ENCODE measurements at places on chromosomes 3 and 15.
A peak's percentile ranks its signal among the peaks of the same experiment; 100 is the strongest.

DNA sequence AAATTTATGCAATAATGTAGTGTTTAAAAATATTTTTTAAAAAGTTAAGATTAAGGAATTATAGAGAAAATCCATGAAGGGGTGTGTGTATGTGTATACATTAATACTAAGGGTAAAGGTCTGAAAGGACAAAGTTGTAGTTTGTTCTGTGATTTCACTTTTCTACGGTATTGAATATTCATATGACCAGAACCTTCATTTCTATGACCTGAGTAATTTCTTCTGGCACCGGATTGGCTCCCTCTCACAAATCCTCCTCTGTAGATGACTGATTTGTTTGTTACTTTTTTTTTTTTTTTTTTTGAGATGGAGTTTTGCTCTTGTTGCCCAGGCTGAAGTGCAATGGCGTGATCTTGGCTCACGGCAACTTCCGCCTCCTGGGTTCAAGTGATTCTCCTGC, 20.9 kb downstream of the GMPS start:
- no peak for DNase-seq

GRCh38 chr3:32381922-32382321, 9.7 kb upstream of the CMTM7 start:
- DNase-seq: no peak

- DNase-seq: no peak
These were observed 113.3 kb upstream of the MBNL1 start for GRCh38 chr3:152155246-152156020.

DNA sequence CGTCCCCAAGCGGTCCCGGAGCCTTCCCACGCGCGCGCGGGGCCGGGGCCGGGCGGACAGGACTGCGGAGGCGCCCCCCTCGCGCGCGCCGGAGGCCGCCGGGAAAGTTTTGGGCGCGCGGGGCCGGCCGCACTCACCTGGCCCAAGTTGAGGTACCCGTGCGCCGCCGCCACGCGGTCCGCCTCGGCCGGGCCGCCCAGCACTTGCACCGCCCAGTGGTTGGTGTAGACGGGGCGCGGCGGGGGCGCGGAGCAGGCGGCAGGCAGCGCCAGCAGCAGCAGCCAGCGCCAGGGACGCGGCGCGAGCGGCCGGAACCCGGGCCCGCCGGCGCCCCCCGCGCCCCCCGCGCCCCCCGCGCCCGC, 289 bp downstream of the PCSK6 start:
- peak; percentile 7 for DNase-seq

GRCh38 chr3:82392203-82392775, 630.8 kb upstream of the GBE1 start:
- no peak for DNase-seq

GRCh38 chr15:55037071-55037470, 159.7 kb downstream of the RSL24D1 start:
- DNase-seq: no peak

DNA sequence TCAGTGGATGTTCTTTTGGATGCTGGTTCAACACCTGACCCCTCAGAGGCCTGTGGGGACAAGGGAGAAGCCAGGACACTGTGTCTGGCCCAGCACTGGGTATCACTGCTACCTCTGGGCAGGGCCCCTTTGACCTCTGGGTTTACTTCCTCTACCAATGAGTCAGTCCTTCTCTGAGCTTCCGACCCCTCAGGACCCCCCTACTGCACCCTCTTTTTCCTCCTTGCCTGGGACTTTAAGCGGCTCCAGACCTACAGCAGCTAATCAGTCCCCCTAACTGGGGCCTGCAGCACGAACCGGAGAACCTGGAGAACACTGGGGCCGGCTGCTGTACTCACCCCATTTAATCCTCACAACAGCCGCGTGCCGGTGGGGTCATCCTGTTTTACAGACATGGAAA, 3.8 kb downstream of the CHST14 start:
- no peak for DNase-seq

DNA sequence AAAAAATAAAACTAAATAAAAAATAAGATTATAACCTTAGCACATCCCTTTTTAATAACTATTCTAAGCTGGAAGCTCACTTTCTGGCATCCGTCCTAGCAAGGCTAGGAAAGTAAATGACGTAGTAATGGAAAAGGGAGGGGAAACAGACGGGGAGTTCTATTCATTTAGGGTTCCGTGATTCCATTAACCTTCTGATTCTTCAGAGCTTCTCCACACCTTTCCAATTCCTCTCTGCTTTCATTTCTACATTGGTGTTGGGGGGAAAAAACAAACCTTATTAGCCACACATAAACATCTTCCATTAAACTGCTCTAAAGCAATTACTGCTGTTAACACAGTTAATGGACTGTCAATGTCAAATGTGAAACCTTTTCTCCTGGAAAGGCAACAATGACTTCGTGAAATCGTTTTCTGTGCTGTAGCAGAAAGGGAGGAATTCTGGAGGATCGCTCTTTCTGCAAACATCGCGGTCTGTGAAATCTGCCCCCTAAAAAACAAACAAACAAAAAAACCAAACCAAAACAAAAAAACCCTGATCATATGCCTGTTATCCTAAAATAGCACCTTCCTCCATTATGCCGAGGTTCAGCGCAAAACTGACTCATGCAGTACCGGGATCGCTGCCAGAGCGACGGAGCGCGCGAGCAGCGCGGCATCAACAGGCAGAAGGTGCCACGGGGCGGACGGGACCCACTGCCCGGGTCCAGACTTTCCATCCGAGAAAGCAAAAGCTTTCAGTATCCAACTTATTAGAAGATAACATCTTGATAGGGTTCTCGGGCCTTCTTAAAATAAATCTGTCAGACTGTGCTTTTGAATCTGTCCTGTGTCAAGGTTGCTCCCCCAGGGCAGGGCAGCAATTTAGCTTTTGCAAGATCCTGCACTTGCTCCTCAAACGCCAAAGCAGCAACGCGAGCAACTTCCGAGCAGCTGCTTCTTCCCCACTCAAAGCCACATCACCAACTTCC, 156.2 kb downstream of the FGF12 start:
- DNase-seq: peak; percentile 56

DNA sequence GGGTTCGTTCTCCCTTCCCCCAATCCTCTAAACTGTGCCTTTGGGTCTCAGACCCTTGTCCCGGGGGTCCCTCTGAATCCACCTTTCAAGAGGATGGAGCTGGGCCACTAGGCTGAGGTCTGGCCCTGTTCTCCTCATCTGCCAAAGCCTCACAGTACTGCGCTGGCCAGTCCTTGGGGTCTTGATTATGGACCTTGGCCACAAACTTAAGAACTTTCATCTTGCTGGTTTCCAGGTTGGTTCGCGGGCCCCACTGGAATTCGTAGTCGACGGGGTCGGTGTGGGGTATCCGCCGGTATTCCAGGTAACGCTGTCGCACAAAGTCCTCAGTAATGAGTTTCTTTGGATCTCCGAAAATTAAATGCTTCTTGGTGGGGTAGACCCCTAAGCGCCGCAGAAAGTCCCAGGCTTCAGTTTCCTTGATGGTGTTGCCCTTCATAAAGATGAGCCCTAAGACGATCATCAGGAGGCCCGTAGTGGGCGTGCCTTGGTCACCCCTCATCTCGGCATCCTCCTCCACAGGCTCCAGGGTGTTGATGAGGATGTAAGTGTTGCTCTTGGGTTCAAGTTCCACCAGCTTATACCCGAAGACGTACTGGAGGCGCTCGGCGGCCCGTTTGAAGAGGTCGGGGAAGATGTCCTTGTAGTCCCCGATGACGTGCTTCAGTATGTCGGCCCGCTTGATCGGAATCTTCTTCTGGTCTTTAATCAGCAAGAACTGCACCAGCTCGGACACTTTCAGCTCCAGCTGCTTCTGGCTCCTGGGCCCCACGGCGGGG, 727 bp downstream of the NSMCE3 start:
- peak; percentile 40 for DNase-seq

DNA sequence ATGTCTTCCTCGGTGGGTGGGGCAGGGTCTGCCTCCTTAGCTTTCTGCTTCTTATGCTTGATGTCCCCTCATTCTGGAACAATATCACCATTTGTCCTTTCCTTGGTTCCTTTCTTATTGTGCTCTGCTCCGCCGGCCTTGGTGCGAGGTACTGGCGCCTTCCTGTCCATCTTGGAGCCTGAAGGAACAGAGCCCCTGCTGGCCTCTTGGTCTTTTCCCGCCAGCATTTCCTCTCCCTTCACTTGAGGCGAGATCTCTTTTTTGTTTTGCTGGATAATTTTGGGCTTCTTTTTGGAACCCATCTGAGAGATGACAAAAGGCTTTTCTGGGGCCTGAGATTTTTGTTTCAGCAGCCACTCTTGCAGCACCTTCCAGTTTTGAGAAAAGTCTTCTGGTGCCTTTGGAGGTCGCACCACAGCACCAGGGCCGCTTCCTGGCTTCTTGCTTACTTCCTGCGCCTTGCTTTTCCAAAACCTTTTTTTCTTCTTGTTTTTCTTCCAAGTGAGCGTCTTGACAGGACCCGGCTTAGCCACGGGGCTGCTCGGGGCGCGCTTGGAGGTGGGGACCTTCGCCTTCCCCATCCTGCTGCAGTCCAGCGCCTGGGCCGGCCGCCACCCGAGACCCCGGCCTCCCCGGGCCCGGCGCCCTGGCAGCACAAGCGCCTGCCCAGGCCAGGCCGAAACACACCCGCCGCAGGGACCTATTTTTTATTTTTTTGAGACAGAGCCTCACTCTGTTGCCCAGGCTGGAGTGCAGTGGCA, 127.1 kb downstream of the KLF13 start:
- DNase-seq: no peak

DNA sequence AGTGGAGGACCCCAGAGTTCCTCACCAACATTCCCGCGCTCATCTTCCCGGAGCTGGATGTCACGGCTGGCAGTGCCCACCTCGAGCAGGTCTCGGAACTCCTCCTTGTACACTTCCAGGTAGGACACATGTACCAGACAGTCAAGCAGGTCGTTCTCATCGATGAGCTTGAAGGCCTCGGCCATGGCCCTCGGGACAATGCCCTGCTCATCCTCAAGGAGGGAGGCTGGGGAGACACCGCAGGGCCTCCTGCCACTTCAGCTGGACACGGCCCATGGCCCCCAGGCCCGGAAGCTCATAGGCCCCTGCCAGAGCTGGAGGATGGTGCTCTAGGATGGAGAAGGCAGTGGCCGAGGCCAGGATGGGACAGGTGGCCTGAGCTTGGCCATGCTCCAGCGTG, 5.6 kb downstream of the KIF7 start:
- DNase-seq: no peak

DNA sequence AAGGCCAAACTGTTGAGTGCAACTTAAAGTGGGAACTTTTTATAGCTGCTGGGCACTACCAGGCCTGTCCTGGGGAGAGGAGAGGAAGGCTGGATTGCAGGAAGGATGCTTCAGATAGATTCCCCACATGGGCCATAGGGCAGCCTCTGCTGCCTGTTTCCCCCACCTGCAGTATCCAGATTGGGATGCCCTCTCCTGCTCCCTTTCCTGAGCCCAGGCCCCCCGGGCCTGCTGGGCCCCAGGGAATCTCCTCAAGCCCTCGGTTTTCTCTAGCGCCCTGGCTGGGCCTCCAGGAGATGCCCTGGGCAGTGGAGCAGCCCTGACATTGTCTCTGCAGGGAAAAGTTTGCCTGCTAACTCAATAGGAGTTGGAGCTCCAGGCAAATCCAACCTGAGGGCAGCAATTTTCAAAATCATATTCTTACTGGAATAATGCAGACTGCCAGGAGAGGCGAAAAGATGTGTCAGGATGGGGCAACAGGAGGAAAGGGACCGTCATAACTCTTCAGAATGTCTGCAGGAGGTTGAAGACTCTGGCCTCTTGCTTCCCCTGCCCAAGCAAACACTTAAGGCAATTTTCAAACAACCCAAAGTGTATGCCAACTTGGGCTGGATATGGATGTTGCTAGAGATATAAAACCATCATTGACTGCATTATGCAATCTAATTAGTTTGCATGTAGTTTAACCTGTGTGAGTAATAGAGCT, 4.4 kb downstream of the NR2F2 start:
- peak; percentile 29 for DNase-seq

- DNase-seq: no peak
These were observed 24.6 kb downstream of the CA12 start for GRCh38 chr15:63357061-63357460.

- no peak for DNase-seq
These were observed 45.0 kb downstream of the SMAD3 start for GRCh38 chr15:67110361-67110781.

- peak; percentile 45 for DNase-seq
These were observed 184.9 kb downstream of the FAM43A start for GRCh38 chr3:194870394-194871110.

DNA sequence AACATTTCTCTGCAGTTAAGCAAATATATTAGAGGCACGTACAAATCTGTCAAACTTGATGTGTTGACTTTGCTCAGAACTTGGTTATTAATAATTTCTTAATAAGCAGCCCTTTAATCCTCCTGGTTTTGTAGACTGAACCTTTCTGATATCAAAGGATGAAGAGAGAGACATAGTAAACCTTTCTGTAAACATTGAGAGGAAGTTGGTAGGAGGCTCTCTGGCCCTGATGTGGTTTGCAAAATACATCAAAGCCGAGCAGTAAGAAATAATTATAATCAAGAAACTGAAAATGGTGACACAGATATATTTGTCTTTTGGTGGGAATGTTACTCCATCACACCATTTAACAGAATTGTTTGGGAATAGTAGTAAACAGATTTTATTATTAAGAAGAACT, 111.9 kb downstream of the OXSM start:
- DNase-seq: no peak

DNA sequence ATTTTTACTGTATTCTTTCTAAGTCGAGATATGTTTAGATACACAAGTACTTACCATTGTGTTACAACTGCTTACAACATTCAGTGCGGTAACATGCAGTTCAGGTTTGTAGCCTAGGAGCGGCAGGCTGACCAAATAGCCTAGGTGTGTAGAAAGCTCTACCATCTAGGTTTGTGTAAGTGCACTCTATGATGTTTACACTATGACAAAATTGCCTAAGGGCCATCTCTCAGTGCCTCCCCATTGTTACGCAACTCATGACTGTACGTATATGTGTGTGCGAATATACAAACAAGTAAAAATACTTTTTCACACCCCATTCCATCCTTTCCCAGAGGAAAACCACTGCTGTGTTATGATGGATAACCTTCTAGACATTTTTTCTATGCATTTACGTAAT, 44.3 kb downstream of the PXYLP1 start:
- peak; percentile 80 for DNase-seq

DNA sequence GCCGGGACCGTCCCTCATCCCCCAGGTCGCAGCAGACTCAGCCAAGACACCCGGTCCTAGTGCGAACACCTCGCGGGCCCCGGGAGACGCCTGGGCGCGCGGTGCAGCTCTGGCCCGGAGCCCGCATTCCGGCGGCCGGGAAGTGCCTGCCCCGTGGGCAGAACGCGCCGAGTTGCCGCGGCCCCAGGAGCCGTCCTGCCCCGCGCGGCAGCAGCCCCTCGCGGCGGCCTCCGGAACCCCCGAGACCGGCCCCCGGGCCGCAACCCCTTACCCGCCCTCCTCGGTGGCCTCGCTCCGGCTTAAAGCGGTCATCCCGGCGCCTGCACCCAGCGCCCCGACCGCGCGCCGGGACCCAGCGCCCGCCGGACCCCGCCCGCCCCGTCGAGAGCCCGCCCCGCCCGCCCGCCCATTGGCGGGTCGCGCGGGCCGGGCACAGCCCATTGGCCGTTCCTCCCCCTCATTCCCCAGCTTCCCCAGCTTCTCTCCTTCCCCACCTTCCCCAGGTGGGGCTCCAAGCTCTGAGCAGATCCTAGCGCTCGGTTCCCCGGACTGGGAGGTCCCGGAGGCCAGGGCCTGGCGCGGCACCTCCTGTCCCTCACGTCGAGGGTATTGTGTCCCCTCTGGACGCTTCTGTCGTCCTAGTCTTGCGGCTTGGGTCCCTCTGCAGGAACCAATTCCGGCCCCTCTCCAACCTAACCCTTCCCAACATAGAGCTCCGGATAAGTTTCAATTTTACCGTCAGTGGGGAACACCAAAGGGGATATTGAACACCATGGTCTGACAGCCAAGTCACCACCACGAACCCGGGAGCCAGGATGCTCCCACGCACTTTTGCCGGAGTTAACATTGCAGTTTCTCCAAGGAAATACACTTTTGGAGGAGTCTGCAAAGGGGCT, at the start of gene GRAMD2A:
Gene GRAMD2A (minus strand): TSS at position 328 of the 896 bp plus-strand sequence.
- peak; percentile 31 for DNase-seq
